ENCODE measurements at places on chromosomes 7 and 10. TPM values are rescaled to one million over a fixed set of nuclear protein-coding genes. Genes with fewer than 3 reads are reported as not detected.

DNA sequence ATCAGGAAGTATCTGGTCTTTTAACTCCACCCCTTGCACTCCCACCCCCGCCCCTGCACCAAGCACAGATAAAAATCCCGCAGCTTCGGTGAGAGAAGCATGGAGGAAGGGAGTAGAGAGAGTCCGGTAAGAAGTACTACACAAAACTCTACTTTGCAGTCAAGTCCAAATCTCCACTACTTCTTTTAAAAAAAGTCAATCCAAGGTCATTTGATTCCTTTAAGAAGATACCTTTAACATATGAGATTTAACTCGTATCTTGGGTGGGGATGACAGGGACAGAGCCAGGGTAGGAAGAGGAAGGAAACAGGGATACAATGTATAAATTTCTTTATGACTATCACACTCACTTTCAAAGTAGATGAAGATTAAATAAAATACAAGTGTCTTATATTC lies 132.1 kb downstream of the NRBF2 start:
- DNase-seq, result peak; percentile 64
- peak overlapping the region; percentile 97 for H3K4me3 ChIP-seq
- peak overlapping the region; percentile 96 for H3K27ac ChIP-seq
- H3K36me3 ChIP-seq, result peaks cover 30% of the 10 kb centered on the region
- H3K4me1 ChIP-seq, result peaks cover 31% of the 10 kb centered on the region
- no peaks in the 10 kb centered on the region for H3K27me3 ChIP-seq

GRCh38 chr10:13788320-13788600 lies 201.5 kb downstream of the PRPF18 start:
- DNase-seq, result no peak
- H3K27ac ChIP-seq, result peak overlapping the region; percentile 75
- no peak overlapping the region for H3K4me3 ChIP-seq

The TMEM139 gene
- 0.41 TPM for total RNA-seq

The CUBN gene
- 1.1 TPM for total RNA-seq

DNA sequence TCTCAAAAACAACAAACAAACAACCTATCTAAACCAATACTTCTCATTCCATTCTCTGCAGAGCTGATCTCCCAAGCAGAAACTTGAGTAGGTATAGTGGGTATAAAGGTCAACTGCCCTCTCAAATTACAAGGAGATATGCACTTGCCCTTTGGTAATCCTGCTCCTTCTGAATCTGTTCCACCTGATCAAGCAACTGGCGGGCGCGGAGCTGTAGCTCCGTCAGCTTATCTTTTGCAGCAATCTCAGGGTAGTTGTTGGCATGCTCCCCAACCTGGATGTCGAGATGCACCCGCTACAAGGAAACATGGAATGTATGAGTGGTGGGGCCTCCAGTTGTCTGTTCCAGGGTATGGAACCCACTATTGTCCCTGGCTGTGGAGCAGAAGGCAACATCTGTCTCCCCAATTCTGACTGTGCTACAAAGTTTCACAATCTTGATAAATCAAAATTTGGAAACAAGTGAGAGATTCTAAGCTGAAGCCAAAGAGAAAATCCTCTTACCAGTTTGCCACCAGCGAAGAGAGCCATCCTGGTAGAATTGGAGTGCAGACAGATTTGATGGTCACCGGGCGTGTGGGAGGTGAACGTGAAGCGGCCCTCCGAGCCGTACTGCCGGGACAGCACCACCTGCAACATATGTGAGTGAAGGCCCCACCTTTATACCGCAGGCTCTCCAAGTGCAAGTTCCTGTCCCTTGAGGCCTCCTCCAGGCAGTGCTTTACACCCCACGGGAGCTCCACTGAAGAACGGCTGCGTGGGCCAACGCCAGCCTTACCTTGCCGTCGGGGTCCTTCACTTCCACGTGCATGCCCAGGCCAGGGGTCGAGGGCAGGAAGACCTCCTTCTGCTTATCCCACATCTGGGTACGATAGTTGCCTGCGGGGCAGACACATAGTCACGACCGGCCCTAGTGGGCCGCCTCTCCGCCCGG lies 819 bp downstream of the TMED4 start:
- H3K27me3 ChIP-seq, result no peaks in the 10 kb centered on the region
- peak overlapping the region; percentile 91 for H3K4me3 ChIP-seq
- peak overlapping the region; percentile 95 for H3K27ac ChIP-seq
- H3K36me3 ChIP-seq, result peaks cover 29% of the 10 kb centered on the region
- H3K4me1 ChIP-seq, result peaks cover 39% of the 10 kb centered on the region
- DNase-seq, result peak; percentile 73

The OPN4 gene
- total RNA-seq, result not detected

GRCh38 chr10:11104772-11105675 lies 87.4 kb downstream of the CELF2 start:
- H3K4me1 ChIP-seq, result peaks cover 16% of the 10 kb centered on the region
- peaks cover 24% of the 10 kb centered on the region for H3K27me3 ChIP-seq
- H3K36me3 ChIP-seq, result no peaks in the 10 kb centered on the region
- peak overlapping the region; percentile 58 for H3K27ac ChIP-seq

The DRGX gene
- total RNA-seq, result not detected

The WASHC2C gene
- 31.3 TPM for total RNA-seq

The NRBF2 gene
- total RNA-seq, result 25.2 TPM

Measured in activated CD8-positive, alpha-beta memory T cell treated with anti-CD3 and anti-CD28 coated beads, Interleukin-2, amount 10 ng/mL, durations not matched to agents 7 days and 5 days (primary cell).